Stimulated activated CD4-positive, alpha-beta T cell treated with anti-CD3 and anti-CD28 coated beads, TNF-alpha, amount 100 ng/mL, for 48 hours (primary cell): ENCODE measurements at places on chromosomes 12 and 14.
A peak's percentile ranks its signal among the peaks of the same experiment; 100 is the strongest.

GRCh38 chr14:75230140-75230792 is 48.4 kb upstream of the FOS start:
- DNase-seq: peak; percentile 15

- no peak for DNase-seq
Measured at GRCh38 chr12:12201274-12201758, 65.5 kb downstream of the LRP6 start.

- no peak for DNase-seq
Measured at GRCh38 chr12:26845984-26846383, 13.0 kb upstream of the ITPR2 start.

GRCh38 chr14:77832297-77832696 is 32.4 kb downstream of the ADCK1 start:
- no peak for DNase-seq

- DNase-seq: no peak
Measured at GRCh38 chr12:38163442-38163801, 153.2 kb upstream of the ALG10B start.

GRCh38 chr12:124388679-124389137 is 93.8 kb downstream of the RFLNA start:
- peak; percentile 12 for DNase-seq

- DNase-seq: no peak
Measured at GRCh38 chr12:112191840-112192321, 66.5 kb downstream of the TRAFD1 start.

DNA sequence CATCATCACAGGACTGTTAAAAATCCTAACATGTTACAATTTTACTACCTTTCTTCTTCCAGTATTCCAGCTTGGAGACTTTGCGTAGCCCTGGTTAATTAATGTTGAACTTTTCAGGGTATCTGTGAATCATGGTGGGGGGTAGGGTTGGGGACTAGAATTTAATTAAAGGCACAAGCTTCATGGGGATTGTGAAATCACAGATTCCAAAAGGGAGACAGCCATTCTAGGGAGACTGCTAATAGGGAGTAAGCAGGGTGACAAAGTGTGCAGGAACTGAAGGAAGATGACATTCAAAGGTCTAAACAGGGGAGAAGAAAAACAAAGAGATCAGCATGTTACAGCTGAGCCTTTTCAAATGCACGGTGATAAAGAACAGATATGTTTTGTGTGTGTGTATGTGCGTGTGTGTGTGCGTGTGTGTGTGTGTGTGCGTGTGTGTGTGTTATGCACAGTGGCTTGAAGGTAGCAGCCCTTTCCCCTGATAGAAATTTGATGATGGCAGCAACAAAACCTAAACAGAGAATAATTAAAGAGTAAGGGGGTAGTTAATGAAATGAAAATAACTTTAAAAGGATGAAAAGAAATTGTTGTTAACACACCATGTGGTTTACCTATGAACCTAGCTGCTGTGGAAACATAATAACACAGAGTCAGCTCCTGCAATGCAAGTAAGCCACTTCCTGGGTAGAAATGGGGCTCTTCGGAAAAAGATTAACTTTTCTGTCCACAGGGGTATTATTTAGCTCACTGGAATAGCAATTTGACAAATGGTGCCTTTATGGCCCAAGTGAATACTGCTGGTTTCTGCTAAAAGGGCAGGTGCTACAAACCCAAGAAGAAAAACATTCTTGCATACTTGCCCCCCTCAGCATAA is 581.7 kb downstream of the DIO2 start:
- DNase-seq: no peak

DNA sequence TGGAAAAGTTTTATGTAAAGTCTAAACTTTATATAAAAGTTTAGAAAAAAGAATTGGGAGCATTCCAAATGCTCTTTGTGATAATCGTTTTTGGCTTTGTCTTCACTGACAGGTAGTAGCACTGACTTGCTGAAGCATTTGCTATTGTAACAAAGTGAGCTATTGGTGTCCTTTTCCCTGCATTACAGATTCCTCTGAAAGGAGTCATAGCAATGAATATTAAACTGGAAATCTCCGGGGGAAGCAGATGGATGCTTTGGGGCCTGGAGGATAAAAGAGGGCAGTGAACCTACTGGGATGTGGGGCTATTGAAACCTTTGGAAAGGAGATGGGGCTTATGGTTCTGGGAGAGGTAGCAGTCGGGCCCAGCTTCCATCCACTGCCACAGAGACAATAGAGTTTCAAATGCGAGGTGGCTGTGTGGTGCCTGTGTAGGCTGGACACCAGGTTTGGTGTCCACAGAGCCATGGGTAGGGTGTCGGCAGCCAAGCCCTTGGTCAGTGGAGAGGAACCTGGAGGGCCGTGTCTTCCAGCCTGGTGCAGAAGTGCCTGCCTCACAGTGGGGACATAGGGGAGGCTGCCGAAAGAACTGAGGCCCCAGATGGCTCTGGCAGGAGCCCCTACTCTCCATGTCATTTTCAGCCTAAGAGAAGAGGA is 10.1 kb downstream of the GSG1 start:
- no peak for DNase-seq

- DNase-seq: no peak
Measured at GRCh38 chr14:78202976-78203375, 32.8 kb downstream of the NRXN3 start.

- DNase-seq: no peak
Measured at GRCh38 chr12:80720516-80720915, 3.8 kb downstream of the MYF5 start.

DNA sequence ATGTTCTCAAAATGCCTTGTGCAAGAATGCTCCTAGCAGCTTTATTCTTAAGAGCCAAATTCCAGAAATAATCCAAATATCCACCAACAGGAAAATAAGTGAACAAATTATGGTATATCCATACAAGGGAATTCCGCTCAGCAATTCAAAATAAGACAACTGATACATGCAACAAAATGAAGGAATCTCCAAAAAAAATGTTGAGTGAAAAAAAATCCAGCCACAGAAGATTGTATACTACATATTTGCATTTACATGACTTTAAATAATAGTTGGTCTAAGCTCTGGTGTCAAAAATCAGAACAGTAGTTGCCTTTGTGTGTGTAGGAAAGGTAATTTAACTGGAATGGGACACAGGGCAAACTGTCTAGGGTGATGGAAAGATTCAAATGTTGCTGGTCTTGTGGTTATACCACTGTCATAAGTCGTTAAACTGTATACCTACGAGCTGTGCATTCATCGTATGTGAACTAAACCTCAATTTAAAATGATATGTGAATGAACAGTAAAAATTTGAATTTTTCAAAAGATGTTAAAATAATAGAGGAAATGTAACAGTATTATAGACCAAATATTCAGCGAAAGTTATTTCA is 3.2 kb downstream of the CD69 start:
- DNase-seq: no peak

DNA sequence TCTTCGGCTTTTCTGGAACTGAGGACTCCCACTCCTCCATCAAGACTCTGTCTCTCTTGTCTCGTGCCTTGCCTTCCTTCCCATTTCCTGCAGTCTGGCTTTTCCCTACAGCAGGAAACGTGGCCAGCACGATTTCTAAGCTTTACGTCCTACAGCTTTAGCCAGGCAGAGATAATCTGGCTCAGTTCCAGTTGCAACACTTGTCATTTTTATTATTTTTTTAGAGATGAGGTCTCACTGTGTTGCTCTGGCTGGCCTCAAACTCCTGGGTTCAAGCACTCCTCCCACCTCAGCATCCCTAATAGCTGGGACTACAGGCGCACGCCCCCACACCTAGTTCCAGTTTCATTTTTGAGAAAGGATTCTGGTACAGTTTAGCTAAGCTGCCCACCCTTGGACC is 19.9 kb downstream of the CALM1 start:
- no peak for DNase-seq

- DNase-seq: no peak
Measured at GRCh38 chr12:104223712-104224111, 8.1 kb downstream of the TXNRD1 start.

- no peak for DNase-seq
Measured at GRCh38 chr14:65318636-65319506, 93.7 kb upstream of the FUT8 start.

GRCh38 chr14:104134061-104134965 is 4.1 kb upstream of the KIF26A start:
- no peak for DNase-seq
